ENCODE measurements at places on chromosomes 1 and 21.

DNA sequence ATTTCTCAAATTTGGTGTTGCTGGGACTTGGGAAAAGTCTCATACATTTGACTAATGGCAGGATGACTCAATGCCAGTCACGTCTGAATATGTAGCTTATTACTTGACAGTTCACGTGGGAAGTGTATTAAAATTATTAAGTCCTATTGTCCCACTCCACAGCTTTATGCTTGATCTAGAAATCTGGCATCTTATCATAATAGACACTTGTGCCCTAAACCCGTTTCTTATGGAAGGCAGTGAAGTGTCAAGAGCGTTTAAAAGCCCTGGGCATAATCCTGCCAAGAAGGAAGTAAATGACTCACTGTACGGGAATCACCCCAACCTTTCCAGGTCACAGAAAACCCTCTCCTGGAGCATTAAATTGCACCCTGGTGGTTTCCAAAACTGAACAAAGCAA is 207.4 kb downstream of the APP start:
- DNase-seq: no peak

DNA sequence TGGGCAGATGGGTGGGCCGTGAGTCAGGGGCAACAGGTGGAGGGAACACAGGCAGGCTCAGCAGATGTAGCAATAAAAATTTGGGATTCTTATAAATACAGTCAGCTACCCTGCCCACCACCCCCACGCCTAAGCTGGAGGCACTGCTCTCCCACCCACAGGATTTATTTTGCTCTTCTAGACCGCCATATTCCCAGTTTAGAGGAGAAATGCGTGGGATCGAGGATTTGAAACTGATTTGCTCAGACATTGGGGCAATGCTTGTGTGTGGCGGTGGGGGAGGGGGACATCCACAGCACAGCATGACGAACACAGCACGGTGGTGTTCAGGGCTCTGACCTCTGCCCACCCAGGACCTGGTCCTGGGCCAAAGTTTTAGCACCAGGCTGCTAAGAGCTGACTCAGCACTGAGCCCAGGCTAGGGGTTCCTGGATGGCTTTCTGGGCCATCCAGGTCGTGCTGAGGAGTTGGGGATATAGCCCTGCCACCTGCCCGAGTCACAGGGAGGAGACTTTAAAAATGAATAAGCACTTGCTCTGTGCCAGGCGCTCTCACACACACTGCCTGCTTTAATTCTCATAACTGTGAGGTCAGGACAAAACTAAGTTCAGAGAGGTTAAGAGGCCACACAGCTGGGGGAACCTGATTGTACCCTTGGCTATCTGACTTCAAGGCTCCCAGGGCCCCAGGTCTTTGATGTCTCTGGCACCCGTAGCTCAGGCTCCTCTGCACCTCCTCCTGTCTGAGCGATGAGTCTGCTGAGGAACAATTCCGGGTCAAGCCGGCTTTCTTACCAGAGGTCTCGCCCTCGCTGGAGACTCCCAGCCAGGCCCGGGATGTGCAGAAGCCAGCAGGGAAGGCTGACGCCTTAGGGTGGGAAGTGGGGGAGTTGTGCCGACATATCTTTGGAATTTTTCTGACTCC is 29.4 kb upstream of the CSF1 start:
- DNase-seq: no peak

- no peak for DNase-seq
These were observed 20.9 kb downstream of the SLAMF1 start for GRCh38 chr1:160625725-160626498.

GRCh38 chr1:12314333-12314903 is 84.6 kb downstream of the VPS13D start:
- DNase-seq: peak; percentile 24

- no peak for DNase-seq
These were observed 12.5 kb upstream of the DNM3 start for GRCh38 chr1:171828794-171829193.

- DNase-seq: peak; percentile 76
These were observed 681 bp downstream of the B4GALT2 start for GRCh38 chr1:43979528-43980254.

DNA sequence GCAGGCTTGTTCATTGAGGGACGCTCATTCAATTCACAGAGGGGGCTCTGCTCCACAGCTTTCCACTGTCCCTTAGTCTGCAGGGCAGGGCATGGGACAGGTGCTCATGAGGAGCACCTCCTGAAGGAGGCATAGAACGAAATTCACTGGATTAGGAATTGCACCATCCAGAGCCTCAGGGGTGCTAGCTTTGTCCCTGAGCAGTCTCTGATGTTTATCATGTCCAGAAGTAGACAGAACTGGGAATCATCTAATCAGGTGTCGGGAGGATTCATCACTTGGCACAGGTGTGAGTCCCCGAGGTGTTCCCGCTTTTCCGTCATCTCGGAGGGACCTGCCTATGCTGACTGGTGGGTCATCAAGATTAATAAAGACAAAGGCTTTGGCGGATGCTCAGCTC is 321.4 kb downstream of the AJAP1 start:
- DNase-seq: no peak

Data from GM20000 (cell line).